WTC11 (cell line): ENCODE measurements at places on chromosomes 1 and 21.
A peak's percentile ranks its signal among the peaks of the same experiment; 100 is the strongest.

DNA sequence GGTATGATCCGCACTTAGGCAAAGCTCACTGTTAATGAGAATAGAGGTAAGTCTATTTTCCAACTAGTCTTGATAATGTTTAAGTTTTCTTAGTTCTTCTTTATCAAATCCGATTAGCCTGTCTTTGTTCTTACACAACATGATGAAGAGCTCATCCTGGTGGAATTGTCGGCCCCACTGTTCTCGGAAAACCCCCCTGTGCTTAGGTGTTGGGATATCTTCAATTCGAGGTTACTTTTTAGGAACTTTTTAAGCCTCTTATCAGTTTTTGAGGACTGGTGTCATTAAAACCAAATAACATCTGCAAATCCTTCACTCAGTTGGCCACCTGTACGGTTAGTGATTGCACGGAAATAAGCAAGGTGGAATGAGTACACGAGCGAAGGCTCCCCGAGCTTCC is 60.7 kb upstream of the KIF26B start:
- no peak for DNase-seq

DNA sequence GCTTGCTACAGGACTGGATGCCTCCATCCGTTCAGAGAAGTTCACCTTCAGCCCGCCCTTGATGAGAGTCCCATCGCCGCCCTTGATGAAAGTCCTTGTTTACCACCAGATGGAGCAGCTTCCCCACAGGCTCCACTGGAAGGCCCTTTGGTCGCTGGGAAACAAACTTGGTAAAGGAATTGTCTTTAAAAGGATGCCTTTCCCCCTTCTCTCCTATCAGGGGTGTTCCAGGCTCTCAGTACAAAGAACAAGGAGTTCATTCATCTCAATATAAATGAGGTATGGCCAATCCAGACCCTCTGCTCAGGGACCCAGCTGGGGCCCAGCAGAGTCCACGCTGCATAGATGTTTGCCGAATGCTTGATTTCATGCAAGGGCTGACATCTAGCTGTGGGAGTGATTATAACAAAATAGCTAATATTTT is 50.8 kb downstream of the CAPN9 start:
- peak; percentile 62 for DNase-seq

DNA sequence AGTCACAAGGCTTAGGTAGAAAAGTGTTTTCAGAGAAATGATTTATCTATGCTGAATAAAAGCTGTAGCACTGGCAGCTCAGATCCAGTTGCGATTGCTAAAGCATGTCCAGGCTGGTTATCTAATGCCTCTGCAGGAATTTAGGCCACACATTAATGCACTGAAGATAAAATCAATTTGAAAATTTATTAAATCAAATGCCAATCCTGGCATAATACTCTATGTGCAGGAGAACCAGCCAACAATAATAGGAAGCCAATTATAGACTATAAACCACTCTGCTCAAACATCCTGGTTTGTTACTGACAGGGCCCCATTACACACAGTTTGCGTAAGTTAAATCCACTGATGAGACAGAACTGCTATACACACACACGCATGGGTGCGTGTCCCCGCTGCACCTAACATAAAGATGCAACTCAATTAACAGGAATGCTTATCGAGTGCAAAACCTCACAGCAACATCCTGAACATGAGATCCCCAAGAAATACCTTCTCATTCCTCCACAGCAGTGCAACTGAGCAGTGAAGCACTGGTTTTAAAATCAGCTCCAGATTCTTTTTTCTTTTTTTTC is 40.6 kb downstream of the PTP4A2 start:
- DNase-seq: no peak

DNA sequence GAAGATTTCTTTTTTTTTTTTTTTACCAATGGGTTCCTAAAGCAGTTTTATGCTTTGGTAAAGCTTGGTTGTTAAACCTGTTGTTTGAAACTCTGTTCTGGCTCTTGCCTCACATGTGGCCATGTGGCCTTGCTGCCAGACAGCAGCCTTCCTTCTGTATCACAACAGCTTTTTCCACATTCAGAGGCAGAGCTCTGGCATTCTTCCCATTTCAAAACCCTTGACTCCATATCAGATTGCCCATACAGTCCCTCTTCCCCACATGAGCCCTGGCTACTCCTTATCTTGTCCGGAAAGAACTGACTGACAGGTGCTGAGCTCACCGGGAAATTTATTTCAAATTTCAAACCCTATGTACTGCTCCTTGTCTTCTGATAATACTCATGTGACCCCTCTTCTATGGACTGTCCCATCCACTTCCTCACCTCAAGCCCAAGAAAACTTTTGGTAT is 38.5 kb upstream of the LAX1 start:
- no peak for DNase-seq

DNA sequence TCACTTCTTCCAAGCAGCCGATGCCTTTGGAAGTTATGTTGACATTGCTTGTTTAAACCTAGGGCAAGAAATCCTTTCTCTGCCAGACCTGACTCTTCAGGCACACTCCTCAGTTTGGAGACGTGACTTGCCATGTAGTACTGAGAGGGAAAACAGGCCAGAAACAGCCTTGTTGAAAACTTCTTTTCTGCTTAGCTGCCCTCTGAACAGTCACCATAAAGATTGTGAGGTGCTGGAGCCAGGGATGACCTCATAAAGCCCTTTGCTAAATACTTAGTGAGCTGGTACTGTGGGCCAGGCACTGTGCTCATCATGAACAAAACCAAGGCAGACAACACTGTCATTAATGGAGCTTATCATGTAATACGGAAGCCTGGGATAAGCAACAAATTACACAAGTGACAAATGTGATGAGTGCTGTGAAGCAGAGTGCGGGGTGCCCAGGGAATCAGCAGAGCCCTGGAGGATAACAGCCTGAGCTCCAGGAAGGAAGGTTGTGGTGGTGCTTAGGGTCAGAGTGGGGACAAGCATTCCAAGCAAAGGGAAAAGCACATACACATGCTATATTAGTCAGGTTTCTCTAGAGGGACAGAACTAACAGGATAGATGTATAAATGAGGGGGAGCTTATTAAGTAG is 42.4 kb downstream of the MTARC1 start:
- DNase-seq: no peak

GRCh38 chr21:43321111-43321510 is 105.8 kb downstream of the SIK1 start:
- DNase-seq: no peak

- DNase-seq: no peak
Measured at GRCh38 chr1:200749090-200749489, 10.4 kb downstream of the CAMSAP2 start.

DNA sequence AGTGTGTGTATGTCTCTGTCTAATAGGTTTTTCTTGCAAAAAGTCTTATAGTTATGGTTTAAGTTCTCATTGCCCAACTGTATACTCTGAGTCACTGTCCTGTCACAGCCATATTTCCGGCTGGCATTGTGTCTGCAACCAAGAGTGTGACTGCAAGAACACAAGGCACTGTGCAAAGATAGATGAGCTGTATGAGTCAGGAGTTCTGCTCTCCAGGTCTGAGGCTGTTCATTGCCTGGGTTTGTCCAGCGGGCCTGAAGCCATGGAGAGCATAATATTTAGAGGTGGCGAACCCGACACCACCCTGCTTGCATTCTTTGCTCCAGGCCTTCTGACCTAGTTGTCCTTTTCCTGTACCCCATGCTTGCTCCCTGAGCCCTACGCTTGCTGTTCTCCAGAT is 50.9 kb upstream of the CNIH3 start:
- no peak for DNase-seq

GRCh38 chr1:32427264-32427963 is 33.2 kb upstream of the BSDC1 start:
- DNase-seq: no peak

GRCh38 chr1:56404066-56404465 is 175.3 kb downstream of the PLPP3 start:
- no peak for DNase-seq

DNA sequence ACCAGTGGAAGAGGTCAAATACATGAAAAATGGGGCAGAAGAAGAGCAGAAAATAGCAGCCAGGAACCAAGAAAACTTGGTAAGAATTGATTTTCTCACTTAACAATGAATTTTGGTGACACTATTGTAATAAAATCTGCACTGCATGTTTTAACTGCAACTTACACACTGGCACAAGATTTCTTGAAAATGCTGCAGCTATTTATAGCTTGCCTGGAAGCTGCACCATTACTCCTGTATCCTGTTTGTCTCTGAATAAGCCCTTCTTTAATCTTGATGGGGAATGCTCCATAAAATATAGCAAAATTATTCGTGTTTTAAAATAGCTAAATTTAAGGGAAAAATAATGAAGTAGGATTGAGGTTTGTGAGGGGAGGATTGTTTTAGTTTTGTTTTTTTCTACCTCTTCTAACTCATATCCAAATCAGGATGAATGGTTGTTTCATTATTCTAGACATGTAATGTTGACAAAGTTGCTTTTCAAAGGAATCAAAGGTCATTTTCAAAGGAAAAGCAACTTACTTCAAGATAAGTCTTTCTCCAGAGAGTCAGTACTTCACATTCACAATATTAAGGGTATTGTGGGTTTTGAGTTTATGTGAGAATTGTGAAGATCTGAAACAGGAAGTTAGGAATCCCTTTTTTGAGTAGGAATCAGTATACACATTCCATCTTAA is 120.9 kb downstream of the C1orf21 start:
- DNase-seq: no peak

DNA sequence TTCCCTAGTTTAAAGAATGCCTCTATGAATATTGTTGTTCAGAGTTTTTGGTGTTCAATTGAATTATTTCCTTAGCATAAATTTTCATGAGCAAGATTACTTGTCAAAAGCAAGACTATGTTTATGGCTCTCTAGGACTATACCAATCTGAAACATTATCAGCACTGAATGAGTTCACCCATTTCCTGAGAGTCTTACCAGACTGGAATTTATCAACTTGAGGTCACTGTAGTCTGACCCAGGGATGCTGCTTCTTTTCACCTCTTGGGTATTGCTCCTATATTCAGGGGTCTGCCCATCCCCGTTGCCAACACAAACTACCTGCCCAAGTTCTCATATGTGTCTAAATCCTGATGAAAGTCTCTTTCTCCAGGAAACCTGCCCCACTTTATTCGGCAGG is 42.6 kb downstream of the OPTC start:
- DNase-seq: no peak

DNA sequence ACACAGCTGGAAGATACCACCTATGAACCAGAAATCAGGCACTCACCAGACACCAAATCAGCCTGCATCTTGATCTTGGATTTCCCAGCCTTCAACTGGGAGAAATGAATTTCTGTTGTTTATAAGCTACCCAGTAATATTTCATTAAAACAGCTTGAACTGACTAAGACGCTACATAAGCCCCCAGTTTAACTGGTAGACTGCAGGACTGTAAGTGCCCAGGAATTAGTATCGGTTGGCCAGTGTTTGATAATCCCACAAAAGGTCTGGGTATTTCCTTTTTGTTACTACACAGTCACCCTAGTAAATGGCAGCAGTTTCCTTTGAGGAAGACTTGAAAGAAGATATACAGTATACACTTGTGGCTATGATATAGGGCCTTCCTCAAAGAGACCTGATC is 7.3 kb upstream of the SLC35D1 start:
- DNase-seq: no peak

DNA sequence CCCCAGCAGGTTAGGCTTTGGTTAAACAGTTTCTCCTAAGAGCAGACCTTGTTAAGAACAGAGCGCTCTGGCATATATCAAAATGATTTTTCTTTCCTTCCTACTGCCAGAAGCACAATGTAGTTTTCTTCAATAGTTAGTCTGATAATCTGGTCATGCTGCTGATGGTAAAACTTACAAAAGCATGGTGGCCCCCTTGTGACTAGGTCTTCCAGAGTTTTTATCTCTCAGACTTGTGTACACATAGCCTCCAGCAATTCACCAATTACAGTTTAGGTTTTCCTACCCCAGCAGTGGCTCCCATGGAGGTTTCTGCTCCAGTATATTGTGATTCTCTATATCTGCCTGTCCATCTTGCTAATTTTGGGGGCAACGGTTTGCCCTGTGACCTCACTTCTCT is 73.3 kb upstream of the DPH5 start:
- no peak for DNase-seq

DNA sequence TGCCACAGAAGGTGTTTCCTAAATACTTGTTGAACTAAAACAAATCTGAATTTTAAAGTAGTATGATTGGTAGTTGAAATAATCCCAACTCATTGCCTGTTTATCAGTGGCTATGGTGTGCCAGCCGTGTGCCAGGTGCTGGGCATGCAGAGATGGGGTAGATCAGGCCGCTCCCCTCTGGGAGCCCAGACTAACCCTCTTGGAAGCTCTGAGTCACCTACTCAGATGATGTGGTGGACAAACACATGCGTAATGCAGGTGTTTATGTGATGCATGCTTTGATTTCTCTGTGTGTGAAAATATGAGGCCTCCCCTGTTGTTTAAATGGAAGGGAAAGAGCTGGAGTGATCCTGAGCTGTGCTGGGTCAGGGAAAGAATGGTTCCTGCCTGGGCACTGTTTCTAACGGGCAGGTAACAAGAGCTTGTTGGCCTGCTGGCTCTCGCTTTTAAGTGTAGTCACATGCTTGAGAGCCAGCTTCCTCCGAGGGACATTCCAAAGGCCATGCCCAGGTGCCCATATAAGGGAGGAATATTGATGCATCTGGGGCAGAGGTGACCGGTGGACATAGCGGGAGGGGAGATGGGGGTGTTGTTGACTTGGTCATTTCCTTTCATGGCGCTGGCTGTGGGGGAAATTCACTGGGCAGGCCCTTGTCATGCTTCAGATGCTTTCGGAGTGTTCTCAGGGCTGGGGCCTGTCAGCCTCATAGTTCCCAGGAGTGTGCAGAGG is 10.2 kb downstream of the MFN2 start:
- DNase-seq: no peak

DNA sequence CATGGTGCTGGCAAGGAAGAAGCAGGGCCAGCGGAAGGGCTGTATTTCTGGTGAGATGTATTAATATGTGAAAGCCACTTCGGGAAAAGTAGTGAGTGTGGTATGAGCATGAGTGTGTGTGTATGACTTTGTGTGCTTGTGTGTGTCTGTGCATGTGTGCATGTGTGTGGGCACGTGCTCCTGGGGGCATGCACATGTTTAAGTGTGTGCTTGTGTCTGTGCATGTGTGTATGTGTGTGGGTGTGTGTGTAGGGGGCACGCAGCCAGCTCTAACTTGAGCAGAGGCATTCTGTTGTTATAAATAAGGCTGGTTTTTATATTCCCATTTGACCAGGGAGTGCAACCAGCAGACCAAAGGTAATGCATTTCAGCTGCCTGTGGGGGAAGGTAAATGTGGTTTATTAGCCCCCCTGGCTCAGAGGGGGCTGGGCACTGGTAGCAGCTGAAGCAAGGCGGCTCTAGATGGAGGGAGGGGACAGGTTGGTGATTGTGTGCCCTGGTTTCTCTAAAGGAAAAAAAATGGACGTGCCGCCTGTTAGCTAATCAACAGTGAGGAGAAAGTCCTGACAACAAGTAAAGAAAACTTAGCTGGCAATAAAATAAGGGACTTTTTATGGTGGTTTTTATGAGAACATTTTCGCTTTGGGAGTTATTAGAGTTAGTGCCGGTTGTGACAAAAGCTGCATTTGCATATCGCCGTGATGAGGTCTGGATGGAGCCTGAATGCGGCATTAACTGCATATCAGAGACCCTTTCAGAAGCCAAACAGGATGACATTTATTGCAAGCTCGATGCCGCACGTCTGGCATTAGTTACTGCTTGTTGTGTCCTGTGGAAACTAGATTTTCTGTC is 180.1 kb downstream of the CAMTA1 start:
- DNase-seq: no peak
